Caco-2 (cell line): ENCODE measurements at places on chromosomes 4 and X. TPM values are rescaled to one million over a fixed set of nuclear protein-coding genes. Genes with fewer than 3 reads are reported as not detected.

DNA sequence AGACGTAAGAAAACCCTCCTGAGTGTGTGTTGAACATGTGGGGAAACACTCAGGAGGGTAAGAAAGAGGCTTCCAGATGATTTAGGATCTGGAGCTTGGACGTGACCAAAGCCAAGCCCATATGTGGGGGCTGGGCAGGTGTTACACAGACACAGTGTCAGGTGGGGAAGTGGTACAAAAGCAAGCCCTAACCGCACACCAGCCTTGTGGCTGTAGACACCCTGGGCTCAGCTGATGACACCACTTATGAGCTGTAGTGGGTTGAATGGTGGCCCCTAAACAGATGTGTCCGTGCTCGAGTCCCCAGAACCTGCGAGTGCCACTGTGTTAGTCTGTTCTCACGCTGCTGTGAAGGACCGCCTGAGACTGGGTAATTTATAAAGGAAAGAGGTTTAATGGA lies 25.0 kb upstream of the NSG1 start:
- DNase-seq = no peak

- DNase-seq = no peak
Measured at GRCh38 chr4:16196482-16197393, 29.5 kb downstream of the TAPT1 start.

- DNase-seq = no peak
Measured at GRCh38 chr4:47367761-47368160, 95.7 kb downstream of the COMMD8 start.

GRCh38 chr4:7391637-7392437 lies 42.9 kb downstream of the PSAPL1 start:
- DNase-seq = no peak

DNA sequence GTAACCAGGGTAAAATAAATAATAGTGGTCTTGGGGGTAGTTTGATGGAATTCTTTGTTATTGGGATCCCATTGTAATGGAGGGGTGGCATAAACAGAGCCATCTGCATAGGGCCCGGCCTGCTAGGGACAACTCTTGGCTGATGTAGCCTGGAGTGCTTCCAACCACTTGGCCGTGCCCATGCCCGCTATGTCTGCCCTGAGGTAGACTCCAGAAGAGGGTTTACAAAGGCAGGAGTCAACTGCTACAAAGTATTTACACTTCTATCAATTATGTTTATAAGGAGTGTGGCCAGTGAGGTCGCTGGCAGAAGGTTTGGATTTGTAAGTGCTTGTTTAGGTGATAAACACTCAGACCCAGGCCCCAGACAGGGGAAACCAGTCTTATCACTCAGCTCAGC lies 8.1 kb downstream of the RASL11B start:
- DNase-seq = no peak

DNA sequence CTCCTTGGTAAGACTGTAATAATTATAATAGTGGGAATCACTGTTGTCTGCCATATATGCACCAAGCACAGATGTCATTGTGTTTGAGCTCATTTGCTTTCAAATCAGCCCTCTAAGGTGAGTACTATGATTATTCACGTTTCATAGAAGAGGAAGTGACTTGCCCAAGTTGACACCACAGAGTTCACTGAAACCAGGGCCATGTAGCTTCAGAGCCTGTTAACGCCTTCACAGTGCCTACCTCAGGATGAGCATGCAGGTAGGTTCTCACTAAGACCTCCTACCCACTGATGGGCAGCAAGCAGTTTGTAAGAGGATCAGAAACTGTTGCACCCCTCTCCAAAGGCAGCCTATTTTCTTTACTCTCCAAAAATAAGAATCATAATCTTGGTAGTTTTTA lies 27.4 kb downstream of the TMPRSS11A start:
- no peak for DNase-seq

DNA sequence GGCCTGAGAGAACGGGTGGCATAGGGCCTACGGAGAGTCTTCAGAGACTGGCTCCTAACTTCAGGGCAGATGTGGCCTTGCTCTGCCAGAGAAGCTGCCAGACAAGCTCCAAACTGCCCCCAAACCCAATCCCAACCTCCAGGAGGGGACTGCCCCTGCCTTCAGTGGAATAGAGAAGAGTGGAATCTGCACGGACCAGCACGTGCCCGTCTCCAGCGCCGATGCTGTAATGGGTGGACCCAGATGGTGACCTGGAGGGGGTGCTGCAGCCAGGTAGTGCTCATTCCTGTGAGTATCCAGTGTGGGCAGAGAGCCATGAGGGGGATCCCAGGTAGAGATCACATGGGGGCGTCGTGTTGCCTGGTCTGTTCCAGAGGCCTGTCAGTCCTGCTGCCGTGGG lies 73.2 kb upstream of the NKX1-1 start:
- DNase-seq = no peak

GRCh38 chrX:41105005-41105404 lies 19.8 kb downstream of the USP9X start:
- no peak for DNase-seq

The MGAT4D gene
- total RNA-seq = not detected in 2 replicates

- DNase-seq = no peak
Measured at GRCh38 chrX:77768787-77769186, 17.2 kb downstream of the ATRX start.

GRCh38 chr4:127239902-127240763 lies 392.6 kb upstream of the INTU start:
- no peak for DNase-seq

The GUCY1A1 gene
- not detected in 2 replicates for total RNA-seq

The VSIG4 gene
- not detected in 2 replicates for total RNA-seq

The XAGE2 gene
- total RNA-seq = 2.8 and 5.7 TPM in 2 replicates

The FAM156A gene
- 33.9 and 37.0 TPM in 2 replicates for total RNA-seq
